ENCODE measurements at places on chromosomes 7 and 10. TPM values are rescaled to one million over a fixed set of nuclear protein-coding genes. Genes with fewer than 3 reads are reported as not detected.

DNA sequence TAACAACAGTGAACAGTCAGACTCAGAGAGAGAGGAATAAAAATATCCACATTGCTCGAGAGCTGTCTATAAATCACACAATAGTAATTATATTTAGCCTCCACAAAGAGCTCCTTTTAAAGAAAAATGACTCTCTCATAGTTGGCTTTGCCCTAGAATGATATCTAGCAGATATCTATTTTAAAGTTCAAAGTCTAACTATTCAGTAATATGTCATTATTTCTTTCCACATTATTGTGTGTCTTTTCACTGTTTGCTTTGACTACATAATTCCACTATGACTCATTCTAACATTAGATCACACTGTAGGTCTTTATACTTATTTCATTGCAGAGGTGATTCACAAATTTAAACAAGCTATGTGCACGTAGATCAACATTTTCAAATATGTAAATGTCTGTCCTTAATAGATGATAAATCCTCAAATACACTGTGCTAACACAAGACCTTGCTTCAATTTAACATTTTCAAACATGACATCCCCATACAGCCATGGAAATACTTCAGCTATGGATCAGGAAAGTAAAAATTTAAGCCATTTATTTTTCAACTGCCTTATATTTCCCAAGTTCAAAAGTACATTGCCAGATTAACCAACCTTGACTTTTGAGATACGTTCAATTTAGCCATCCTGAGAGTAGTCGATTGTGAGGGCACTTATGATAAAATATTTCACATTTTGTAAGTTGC is 99.9 kb upstream of the AKR1E2 start:
- DNase-seq: no peak
- peaks cover 6% of the 10 kb centered on the region for H3K27me3 ChIP-seq
- H3K36me3 ChIP-seq: no peaks in the 10 kb centered on the region
- H3K27ac ChIP-seq: peak overlapping the region; percentile 22
- peaks cover 15% of the 10 kb centered on the region for H3K4me1 ChIP-seq

ZKSCAN1 gene
- total RNA-seq: 70.3 TPM

DNA sequence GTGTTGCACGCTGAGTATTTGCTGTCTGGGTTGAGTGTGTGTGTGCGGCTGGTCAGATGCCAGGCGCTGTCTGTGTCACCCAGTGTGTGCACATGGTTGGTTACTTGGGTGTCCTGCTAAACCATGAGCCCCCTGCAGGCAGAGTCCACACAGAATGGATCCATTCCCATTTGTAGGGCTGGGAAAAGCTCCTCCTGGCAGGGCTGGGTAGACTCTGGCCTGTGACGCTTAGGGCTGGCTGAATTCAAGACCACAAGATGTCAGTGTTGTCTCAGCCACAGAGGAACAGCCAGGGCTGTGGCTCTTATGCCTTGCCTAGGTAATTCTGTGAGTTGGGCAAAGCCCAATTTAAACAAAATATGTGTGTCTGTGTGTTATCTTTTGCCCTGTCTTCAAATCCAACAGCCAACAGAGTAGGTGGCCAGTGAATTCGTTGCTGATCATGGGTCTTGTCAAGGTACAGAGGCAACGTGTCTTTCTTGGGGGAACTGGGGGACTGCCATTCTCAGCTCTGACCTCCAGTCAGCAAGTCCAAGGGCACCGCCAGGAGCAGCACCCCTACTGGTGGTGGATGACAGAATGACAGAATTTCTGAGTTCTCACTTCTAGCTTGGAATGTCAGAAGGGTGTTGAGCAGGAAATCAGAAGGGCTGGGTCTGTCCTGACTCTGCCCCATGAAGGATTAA is 285.1 kb downstream of the CCSER2 start:
- H3K4me1 ChIP-seq: no peaks in the 10 kb centered on the region
- H3K36me3 ChIP-seq: no peaks in the 10 kb centered on the region
- peaks cover 13% of the 10 kb centered on the region for H3K27me3 ChIP-seq
- no peak for DNase-seq

CCDC3 gene
- total RNA-seq: 5.0 TPM

DNA sequence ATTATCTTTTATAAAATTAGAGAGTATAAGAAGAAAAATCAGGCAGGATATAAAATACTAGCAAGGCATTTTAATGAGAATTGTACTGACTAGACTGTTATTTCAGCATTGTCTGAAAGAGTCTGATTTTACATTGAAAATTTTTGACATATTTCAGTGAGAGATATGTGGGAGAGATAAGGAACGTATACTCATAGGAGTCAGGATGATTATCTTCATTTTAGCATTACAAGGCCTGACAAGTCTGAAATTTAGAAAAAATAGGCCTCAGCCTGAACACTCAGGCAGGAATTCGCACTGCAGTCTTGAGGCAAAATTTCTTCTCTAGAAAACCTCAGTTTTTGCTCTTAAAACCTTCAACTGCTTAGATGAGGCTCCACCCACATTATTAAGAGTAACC is 386.0 kb downstream of the HGF start:
- no peak overlapping the region for H3K27ac ChIP-seq
- no peaks in the 10 kb centered on the region for H3K27me3 ChIP-seq
- no peaks in the 10 kb centered on the region for H3K4me1 ChIP-seq
- no peaks in the 10 kb centered on the region for H3K36me3 ChIP-seq
- no peak overlapping the region for H3K4me3 ChIP-seq

GRCh38 chr10:102598243-102598642 is 46.0 kb upstream of the TRIM8 start:
- peaks cover 2% of the 10 kb centered on the region for H3K36me3 ChIP-seq
- DNase-seq: no peak
- H3K4me3 ChIP-seq: no peak overlapping the region
